ENCODE measurements at places on chromosomes 13 and 19. TPM values are rescaled to one million over a fixed set of nuclear protein-coding genes. Genes with fewer than 3 reads are reported as not detected.

WDR88 gene
- not detected for total RNA-seq

TNFSF13B gene
- not detected for total RNA-seq

CYSLTR2 gene
- not detected for total RNA-seq

PSG1 gene
- not detected for total RNA-seq
